Activated CD4-positive, alpha-beta T cell treated with anti-CD3 and anti-CD28 coated beads, Interleukin-2, amount 50 U/mL, for 4 hours (primary cell): ENCODE measurements at places on chromosomes 7 and 10.

GRCh38 chr7:102459221-102459844, 5.3 kb downstream of the ALKBH4 start:
- no peak for DNase-seq

GRCh38 chr10:117934477-117934876, 112.3 kb downstream of the RAB11FIP2 start:
- DNase-seq = no peak

GRCh38 chr10:131841661-131842139, 59.1 kb upstream of the PPP2R2D start:
- DNase-seq = no peak

DNA sequence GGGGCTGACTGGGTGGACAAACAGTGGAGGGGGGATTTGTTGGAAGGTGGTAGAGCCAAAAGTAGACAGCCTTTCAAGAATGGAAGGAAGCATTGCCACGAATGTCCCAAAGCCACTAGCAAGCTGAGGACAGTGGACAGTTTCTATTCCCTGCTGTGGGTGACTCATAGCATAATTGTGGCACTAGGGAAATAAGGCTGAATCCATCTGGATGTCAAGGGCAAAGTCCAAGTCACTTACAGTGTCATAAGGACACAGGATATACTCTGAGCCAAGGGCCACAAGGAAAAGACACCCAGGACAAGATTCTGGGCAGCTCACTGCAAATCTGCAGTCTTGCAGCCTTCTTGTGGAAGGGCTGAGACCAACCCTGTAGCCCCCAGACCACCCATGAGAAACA, 79.7 kb downstream of the FRMPD2 start:
- DNase-seq = no peak

DNA sequence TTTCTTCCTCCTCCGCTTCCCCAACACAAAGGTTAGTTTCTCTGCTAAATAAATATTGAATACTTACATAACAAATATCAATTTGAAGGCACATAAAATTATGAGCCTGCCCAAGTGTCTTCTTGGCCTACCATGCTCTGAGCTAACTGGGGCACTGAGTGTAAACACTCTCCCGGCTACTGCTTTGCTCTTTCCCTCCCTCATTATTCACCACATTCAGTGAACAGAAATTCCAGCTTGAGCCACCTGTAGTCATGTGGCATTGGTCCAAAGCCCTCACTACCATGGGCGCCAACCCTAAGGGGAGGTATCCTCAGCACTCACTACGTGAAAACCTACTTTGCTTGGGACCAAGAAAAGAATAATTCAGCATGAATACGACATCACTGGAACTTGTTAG, 409.0 kb downstream of the KCNMA1 start:
- no peak for DNase-seq
